ENCODE measurements at places on chromosomes 2 and 18. TPM values are rescaled to one million over a fixed set of nuclear protein-coding genes. Genes with fewer than 3 reads are reported as not detected.

DNA sequence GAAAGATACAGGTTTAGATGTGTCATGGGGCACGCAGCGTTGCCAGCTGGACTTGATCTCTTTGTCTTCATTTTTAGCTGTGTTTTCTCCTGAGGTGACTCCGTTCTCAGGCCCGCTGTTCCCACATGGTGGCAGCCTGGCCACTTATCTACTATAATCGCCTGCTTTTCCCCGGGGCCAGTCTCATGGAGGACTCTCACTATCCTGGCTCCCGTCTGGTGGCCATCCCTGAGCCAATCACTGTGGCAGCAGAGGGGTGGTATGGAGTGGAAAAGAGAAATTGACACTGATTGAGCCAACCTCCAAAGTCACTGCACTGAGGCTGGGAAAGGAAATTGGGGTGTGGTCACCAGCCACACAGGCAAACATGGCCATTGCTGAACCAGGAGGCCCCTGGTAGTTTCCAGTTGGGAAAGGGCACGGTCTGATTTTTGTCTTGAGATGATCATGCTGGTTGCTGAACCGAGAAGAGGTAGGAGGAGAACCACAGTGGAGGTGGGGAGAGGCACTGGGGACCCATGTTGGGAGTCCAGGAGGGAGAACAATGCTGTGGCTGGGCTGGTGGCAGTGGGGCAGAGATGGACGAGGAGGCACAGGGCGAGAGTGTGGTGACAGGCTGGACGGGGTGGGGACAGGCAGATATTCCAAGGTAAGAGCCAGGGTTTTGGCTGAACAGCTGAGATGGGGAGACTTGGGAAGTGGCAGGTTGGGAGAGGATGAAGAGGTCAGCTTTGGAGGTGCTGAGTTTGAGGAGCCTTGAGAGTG, 45.6 kb downstream of the KCNIP3 start:
- H3K27me3 ChIP-seq, result peaks cover 39% of the 10 kb centered on the region
- no peaks in the 10 kb centered on the region for H3K36me3 ChIP-seq
- no peak overlapping the region for H3K27ac ChIP-seq
- H3K4me1 ChIP-seq, result peaks cover 11% of the 10 kb centered on the region
- no peak overlapping the region for H3K4me3 ChIP-seq

DNA sequence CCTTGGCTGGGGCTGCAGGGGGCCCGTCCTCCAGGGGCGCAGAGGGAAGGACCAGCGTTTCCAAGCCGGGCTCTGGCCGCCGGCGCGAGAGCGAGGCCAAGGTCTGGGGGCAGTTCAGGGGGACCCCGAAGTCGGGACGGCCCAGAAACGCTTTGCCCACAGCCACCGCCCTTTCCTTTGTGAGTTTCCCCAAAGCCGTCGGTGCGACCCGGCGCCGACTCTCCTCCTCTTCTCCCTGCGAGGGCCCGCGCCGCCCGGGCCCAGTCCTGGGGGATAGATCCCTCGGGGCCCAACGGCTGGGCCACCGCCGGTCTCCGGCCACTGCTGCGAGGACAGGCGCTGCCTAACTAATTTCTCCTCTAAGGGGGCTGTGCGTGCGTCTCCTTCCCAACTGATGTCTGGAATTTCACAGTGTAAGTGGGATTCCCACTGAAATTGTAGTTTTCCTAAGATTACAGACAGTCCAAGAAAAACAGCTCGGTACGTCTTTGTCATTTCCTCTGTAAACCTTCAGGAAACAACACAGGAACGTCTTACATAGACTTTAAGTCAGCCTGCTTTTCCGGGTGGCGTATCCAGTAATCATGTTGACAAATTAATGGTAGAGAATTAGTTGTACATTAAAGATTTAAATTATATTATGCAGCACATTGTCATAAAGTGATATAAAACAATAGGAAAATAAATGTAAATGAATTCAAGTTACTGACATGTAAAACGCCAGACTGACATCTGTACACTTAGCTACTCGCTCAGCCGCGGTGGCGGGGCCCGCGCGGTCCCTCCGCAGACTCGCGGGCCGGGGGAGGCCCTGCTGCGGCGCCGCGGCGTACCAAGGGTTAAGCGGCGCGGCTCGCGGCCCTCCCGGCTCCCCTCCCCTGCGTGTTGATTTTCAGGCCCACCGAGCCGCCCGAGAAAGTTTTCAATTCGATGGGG, 139.4 kb upstream of the SIX3 start:
- no peaks in the 10 kb centered on the region for H3K36me3 ChIP-seq
- no peak overlapping the region for H3K27ac ChIP-seq
- no peak for DNase-seq
- H3K4me1 ChIP-seq, result peaks cover 14% of the 10 kb centered on the region
- peaks cover 97% of the 10 kb centered on the region for H3K27me3 ChIP-seq
- H3K4me3 ChIP-seq, result peak overlapping the region; percentile 7

DNA sequence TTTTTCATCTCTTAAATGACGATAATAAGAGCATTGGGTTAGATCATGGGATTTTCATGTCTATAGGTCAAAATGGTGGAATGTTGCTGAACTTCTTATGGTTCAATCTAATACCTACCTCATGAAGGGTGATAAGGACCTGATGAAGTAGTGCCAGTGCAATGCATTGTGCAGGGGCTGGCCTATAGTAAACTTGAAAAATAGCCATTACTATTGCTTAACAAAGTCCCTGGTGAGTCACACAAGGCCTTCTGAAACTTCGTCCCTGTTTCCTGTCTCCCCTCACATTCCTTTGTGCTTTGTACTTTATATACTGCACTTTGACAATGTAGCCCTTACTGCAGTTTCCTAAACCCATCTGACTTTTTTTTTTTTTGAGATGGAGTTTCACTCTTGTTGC, 515.9 kb downstream of the SLC4A3 start:
- H3K27ac ChIP-seq, result no peak overlapping the region
- H3K27me3 ChIP-seq, result no peaks in the 10 kb centered on the region
- no peak overlapping the region for H3K4me3 ChIP-seq

DNA sequence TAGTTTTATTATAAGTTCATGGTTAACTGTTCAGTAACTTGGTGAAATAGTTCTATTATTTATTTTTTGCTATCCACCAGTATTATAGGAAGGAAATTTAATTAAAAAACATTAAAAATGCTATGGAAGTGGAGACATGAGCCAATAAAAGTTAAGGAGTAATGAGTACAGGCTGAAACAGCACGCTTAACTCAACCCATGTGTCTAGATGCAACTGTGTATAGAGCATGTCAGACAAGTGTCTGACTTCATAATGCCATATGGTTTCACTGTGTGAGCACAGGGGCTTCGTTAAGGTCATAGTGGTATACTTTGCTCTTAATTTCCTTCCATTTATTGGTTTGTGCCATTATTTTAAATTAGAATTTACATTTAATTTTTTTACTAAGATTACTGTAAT, 566.8 kb upstream of the NRP2 start:
- H3K36me3 ChIP-seq, result no peaks in the 10 kb centered on the region
- no peaks in the 10 kb centered on the region for H3K4me1 ChIP-seq
- H3K4me3 ChIP-seq, result no peak overlapping the region
- no peaks in the 10 kb centered on the region for H3K27me3 ChIP-seq
- no peak overlapping the region for H3K27ac ChIP-seq

GRCh38 chr2:221161186-221161585, 410.9 kb downstream of the EPHA4 start:
- H3K36me3 ChIP-seq, result no peaks in the 10 kb centered on the region
- no peaks in the 10 kb centered on the region for H3K27me3 ChIP-seq
- no peak for DNase-seq
- H3K27ac ChIP-seq, result no peak overlapping the region
- no peak overlapping the region for H3K4me3 ChIP-seq
- no peaks in the 10 kb centered on the region for H3K4me1 ChIP-seq

GRCh38 chr18:72375618-72376017, 168.5 kb downstream of the CBLN2 start:
- no peaks in the 10 kb centered on the region for H3K4me1 ChIP-seq
- H3K27ac ChIP-seq, result no peak overlapping the region
- no peak for DNase-seq

GRCh38 chr2:3628800-3629199, 29.2 kb upstream of the ALLC start:
- no peak for DNase-seq
- no peaks in the 10 kb centered on the region for H3K27me3 ChIP-seq
- no peaks in the 10 kb centered on the region for H3K36me3 ChIP-seq
- H3K4me3 ChIP-seq, result no peak overlapping the region
- H3K4me1 ChIP-seq, result no peaks in the 10 kb centered on the region
- no peak overlapping the region for H3K27ac ChIP-seq

GRCh38 chr2:64331849-64332699, 121.9 kb upstream of the LGALSL start:
- no peaks in the 10 kb centered on the region for H3K36me3 ChIP-seq
- H3K27me3 ChIP-seq, result no peaks in the 10 kb centered on the region
- no peak overlapping the region for H3K4me3 ChIP-seq
- no peak for DNase-seq

- no peak overlapping the region for H3K27ac ChIP-seq
- H3K4me3 ChIP-seq, result no peak overlapping the region
- no peaks in the 10 kb centered on the region for H3K36me3 ChIP-seq
- H3K4me1 ChIP-seq, result no peaks in the 10 kb centered on the region
- no peaks in the 10 kb centered on the region for H3K27me3 ChIP-seq
Observed at GRCh38 chr2:74983631-74984392, 25.4 kb downstream of the POLE4 start.

DNA sequence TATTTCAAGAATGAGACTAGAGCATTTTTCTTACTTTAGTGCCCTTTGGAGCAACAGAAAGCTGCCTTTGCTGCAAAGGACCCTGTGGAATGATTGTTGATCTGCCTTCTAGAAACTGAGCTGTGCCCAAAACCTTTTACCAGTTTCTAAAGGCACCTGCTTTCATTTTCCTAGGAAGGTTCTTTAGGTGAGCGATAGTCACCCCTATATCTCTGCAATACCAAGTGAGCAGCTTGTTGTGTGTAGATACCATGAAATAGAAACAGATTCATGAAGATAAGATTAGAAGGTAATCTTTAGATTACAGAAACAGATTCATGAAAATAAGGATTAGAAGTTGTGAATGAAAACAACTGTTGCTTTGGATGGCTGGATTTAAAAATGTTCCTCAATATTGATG, 202.3 kb downstream of the PLCL1 start:
- H3K36me3 ChIP-seq, result no peaks in the 10 kb centered on the region
- no peaks in the 10 kb centered on the region for H3K27me3 ChIP-seq
- peaks cover 3% of the 10 kb centered on the region for H3K4me1 ChIP-seq
- H3K27ac ChIP-seq, result no peak overlapping the region
- no peak overlapping the region for H3K4me3 ChIP-seq

DNA sequence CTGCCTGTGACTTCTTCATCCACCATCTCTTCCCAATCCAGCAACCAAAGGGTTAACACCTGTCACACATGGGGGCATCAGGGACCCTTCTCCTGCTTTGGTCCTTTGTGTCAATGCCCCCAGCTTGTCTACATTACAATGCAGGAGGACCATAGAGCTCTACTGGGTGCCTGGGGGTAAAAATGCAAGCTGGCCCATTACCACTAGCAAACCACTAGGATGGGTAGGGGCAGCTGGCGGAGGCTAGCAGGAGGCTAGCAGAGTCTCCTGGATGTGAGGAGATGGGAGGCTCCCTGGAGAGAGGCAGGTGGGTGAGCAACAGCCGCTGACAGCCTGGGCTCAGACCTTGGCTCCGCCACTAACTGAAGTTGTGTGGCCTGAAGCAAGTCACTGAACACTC, 153.4 kb upstream of the SKOR2 start:
- H3K27me3 ChIP-seq, result no peaks in the 10 kb centered on the region
- H3K27ac ChIP-seq, result no peak overlapping the region
- H3K4me1 ChIP-seq, result no peaks in the 10 kb centered on the region

LOXHD1 gene
- not detected for total RNA-seq

Data from CD4-positive, alpha-beta T cell (primary cell).